ENCODE measurements at places on chromosomes 7 and 10.

DNA sequence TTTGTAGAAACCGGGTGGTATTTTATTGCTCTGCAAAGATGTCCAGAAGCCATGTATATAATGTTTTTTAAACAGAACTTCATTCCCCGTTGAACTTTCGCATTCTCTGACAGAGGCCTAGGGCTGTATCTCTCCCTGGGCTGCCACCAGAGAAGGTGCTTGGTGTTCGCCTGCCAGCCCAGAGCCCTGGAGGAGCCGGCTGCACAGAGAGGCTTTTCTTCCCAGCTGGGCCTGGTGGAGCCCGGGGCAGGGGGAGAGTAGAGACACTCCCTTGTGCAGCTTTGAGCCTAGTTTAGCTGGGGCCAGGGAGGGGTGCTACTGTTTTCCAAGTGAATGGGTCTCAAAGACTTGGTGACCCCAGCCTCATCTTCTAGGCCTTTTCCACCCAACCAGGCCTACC lies 13.6 kb upstream of the TRIM8 start:
- DNase-seq, result no peak

DNA sequence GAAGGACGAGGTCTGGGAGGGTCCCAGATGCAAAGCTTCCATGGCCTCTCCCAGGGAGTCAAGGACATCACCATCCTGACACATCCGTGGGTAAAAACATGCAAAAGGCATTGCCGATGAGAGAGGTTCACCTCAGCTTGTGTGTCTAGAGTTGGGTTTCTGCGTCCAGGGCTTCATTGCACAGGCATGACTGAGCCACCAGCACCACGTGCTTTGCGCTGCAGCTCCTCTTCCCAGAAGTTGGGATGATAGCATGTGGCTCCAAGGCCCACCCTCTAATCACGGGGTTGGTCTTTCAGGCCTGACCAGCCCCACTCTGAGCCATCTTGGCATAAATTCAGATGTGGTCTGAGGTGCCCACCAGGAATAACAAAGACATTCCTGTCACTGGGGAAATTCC lies 7.1 kb upstream of the RASGEF1A start:
- DNase-seq, result no peak

GRCh38 chr10:30495687-30496086 lies 61.7 kb downstream of the MAP3K8 start:
- DNase-seq, result no peak

- no peak for DNase-seq
These were observed 618.6 kb upstream of the CNTNAP2 start for GRCh38 chr7:145497911-145498525.

GRCh38 chr10:52619052-52619451 lies 153.5 kb downstream of the MBL2 start:
- no peak for DNase-seq

DNA sequence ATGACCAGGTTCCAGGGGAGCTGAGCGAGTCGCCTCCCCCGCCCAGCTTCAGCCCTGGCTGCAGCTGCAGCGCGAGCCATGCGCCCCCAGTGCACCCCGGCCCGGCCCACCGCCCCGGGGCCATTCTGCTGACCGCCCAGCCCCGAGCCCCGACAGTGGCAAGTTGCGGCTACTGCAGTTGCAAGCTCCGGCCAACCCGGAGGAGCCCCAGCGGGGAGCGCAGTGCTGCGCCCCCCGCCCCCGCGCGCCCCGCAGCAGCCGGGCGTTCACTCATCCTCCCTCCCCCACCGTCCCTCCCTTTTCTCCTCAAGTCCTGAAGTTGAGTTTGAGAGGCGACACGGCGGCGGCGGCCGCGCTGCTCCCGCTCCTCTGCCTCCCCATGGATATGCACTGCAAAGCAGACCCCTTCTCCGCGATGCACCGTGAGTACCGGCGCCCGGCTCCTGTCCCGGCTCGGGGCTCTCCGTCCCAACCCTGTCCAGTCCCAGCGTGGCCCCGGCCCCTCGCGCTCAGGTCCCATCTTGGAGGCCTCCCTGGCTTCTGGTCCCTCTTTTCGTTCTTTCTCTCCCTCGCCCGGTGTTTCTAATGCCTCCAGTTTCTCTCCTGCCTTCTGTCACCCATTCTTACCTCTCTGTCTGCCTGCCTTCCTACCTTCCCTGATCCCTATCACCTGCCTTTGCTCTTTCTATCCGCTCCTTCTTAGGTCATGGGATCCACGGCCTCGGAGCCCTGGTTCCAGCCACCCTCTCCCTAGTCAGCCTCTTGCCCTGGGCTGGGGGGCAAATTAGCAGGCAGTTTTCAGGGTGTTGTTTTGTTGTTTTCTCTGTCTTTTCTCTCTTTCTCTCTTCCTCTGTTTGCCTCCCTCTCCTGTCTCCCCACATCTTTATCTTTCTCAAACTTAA lies 751 bp downstream of the PAX2 start:
- no peak for DNase-seq

- no peak for DNase-seq
These were observed 775.1 kb downstream of the GATA3 start for GRCh38 chr10:8829592-8829991.

DNA sequence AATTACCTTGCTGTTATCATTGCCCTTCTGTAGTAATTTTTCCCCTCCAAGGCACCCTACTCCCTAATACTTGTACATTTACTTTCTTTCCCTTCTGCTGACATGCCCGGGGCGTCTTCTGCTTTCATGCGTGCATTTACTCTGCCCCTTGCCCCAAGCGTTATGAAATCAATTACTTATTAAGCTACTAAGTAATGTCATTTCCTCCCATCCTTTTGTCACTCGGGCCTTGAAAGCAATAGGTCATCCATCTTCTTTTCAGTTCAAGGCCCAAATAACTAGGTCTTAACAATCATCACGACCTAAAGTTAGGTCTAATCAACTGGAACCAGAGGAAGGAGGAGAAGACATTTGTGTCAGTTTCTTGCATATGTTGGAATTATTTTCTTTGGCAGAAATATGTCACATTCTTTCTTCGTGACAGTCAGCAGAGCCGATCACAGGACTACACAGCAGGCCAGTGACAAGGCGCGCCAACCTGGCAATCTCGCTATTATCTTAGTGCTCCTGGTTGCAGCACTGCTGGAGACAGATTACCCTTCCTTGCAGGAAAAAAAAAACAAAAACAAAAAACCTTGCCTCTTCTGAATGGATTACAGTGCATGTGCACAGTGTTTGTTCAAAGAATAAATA lies 179.2 kb downstream of the RELN start:
- no peak for DNase-seq

GRCh38 chr7:123711832-123712293 lies 36.9 kb downstream of the WASL start:
- no peak for DNase-seq

Measured in CD4-positive, alpha-beta T cell treated with Interferon alpha-2 for 1 hour (primary cell).